Activated T-cell treated with anti-CD3 and anti-CD28 coated beads, Interleukin-2, amount 50 U/mL, for 24 hours (primary cell): ENCODE measurements at places on chromosomes 6 and 20.

- DNase-seq = no peak
Observed at GRCh38 chr6:16739329-16739801, 21.9 kb downstream of the ATXN1 start.

DNA sequence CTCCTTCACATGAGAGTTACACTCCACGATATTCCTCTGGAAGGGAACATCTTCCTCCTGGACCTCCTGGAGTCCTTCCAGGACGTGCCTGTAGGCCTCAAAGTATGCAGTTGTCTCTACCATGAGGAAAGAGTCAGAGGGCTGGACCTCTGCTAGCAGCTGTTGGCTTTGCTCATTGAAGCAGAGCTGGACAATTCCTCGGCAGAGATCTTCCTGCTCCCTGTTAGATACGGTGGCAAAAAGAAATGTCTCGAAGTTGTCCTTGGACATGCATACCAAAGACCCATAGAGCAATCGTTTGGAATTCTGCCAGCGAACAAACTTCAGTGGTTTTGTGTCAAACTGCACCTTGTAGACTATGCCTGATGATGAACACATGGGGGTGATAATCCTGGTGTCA lies 7.7 kb downstream of the ZNFX1 start:
- DNase-seq = no peak

- DNase-seq = no peak
Observed at GRCh38 chr20:7411075-7411474, 529.2 kb downstream of the HAO1 start.

DNA sequence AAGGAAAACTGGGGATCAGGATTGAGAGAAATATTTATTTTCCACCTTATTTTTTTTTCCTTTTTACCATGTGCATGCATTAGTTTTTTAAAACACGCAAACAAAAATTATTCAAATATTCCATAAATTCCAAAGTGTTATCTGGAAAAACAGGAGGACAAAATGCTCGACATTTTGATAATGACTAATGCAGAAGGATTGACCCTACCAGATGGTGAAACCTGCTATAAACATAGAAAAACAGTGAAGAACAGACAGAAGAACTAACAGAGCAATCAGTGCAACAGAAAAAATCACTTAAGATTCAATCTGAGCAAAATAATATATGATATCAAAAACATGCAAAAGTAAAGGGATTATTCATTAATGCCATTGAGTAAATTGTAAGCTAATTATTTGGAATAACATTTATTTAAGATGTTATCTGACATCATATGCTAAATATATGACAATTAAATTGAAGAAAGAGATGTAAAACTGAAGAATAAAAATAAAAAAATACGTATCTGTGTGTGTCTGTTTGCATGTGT lies 218.4 kb downstream of the LMBRD1 start:
- DNase-seq = no peak

- DNase-seq = no peak
Observed at GRCh38 chr6:41818271-41819054, 31.0 kb downstream of the TOMM6 start.

- DNase-seq = no peak
Observed at GRCh38 chr6:40931931-40932330, 107.1 kb downstream of the UNC5CL start.

GRCh38 chr6:150331344-150331743 lies 37.5 kb upstream of the IYD start:
- DNase-seq = no peak

DNA sequence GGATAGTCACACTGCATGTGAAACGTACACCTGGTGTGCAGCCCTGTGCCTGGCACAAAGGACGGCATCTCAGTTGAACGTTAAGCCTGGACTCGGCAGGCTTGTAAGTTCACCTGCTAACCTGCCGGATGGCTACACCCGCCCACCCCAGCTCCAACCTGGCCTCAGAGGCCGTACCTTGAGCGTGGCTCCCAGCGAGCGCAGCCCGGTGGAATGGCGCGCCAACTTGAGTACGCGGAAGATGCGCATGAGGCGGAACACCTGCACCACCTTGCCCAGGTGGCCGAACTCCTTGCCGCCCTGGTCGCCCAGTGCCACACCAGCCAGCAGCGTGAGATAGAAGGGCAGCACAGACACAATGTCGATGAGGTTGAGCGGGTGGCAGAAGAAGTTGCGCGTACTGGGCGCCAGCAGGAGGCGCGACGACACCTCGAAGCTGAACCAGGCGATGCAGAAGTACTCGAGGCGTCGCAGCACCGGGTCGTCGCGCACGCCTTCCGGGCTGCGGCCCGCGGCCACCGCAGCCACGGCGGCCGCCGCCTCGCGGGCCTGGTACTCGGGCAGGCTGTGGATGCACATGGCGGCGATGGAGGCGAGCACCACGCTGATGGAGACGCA lies 3.3 kb downstream of the KCNS1 start:
- peak; percentile 66 for DNase-seq

DNA sequence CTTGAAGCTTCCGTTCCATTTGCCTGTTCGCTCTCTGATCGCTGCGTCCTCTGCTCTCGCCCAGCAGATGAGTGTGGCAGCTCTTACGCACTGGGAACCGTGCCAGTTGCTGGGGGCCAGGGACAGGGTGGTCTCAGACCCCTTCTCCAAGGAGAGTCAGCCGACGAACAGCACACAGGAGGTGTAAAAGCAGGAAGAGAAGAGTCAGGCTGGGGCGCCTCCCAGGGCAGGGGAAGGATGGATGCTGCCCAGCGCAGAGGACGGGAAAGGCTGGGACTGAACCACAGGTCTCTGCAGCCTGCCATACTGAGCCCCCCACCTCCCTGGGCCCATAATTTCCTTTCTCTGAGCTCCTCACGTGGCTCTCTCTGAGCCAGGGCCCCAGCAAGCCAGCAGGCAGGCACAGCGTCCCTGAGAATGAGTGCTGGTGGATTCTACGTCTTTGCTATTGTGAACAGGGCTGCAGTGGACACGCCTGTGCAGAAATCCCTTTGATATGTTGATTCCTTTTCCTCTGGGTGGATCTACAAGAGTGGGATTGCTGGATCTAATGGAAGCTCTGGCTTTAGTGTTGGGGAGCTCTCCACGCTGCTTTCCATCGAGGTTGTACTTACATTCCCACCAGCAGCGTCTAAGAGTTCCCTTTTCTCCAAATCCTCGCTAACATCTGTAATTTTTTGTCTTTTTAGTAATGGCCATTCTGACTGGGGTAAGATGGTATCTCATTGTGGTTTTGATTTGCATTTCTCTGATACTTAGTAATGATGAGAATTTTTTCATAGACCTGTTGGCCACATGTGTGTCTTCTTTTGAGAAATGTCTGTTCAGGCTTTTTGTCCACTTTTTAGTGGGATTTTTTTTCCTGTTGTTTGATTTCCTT lies 104.1 kb downstream of the PSMB1 start:
- DNase-seq = no peak
